ENCODE measurements at places on chromosomes 16 and 17.

GRCh38 chr17:79808763-79809529 lies 12.1 kb upstream of the CBX8 start:
- DNase-seq = no peak

DNA sequence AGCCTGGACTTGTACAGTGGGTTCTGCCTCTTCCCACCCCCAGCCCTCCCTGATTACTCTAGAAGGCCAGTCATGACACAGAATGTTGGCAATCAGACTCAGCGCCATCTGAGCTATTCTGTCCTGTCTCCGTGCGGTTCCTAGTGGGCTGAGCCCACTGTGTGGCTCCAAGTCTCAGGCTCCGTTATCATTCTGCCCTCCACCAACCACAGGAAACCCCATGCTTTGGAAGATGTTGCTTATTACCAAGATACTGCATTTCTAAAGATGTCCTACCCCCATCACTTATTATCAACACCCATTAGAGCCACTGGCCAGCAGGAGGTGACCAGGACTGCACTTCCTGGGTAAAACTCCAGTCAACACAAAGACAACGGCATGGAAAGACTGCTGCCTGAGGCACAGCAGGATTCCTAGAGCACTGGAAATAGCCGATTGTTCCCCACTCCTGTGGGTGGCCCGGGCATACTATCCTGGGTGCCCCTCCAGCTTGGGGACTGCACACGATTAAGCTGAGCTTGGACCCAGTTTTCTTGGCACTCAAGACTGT lies 133.6 kb downstream of the AATF start:
- no peak for DNase-seq

DNA sequence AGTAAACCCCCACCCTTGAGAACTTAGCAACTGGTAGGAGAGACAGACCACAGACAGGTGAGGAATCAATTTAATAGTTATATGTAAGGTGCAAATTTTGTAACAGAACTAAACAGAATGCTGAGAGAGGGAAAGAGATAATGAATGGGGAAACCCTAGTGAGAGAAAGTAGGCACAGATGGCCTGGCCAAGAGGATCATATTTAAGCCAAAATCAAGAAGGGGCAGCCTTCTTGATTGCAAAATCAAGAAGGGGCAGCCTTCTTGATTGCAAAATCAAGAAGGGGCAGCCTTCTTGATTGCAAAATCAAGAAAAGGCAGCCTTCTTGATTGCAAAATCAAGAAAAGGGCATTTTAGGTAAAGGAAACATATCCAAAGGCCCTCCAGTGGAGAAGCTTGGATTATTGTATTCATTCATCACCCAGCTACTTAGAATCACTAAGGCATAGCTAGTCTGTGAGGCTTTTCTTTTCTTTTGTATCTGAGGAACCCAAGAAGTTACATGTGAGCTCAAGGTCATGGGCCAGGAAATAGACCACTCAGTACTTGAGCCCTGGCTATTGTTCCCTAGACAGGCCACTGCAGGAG lies 190.6 kb downstream of the CYLD start:
- DNase-seq = no peak

- DNase-seq = no peak
These were observed 120.2 kb upstream of the CACNG3 start for GRCh38 chr16:24135624-24136565.

DNA sequence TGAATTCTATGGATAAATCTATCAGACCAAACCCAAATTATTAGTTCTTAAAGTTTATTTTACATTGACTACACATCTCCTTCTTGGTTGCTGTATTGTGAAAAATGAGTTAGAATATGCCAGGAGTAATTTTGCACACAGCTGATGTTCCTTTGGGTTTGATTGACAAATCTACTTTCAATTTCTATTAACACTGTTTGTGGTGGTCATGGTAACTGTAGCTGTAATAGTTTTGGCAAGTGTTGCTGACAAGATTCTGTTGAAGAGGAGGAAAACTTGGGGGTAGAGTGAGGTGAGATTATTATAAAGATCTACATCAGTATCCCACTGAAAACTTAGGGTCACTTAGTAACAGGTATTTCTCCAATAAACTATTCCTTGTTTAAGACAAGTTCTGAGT lies 30.3 kb downstream of the MRTFB start:
- no peak for DNase-seq

GRCh38 chr16:2963723-2964474 lies at the start of gene KREMEN2:
KREMEN2 (plus strand) TSS chr16:2964275; CDS start chr16:2964521, 246 bp downstream.
- DNase-seq = no peak

- DNase-seq = no peak
These were observed 42.4 kb upstream of the MMP2 start for GRCh38 chr16:55436587-55436986.

- DNase-seq = no peak
These were observed 35.6 kb downstream of the YPEL2 start for GRCh38 chr17:59366773-59367656.

DNA sequence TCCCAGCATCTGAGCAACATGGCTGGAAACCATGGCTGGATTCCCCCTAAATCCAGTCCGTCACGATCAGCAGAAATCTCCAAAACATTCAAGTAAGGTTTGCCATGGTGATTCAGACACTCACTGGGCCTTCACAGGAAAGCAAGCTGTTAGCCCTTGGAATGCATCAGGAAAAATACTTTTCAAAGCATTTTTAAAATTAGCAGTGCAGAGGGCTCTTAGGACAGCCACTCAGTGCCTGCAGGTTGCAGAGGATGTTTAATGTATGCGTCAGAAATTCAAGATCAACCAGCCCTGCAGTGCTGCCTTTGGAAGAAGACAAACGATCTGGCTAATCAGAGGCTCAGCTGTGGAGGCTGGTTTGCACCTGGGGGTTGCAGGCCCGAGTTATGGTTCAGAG lies 50.3 kb downstream of the FOXL1 start:
- DNase-seq = no peak

GRCh38 chr17:29686993-29687590 lies 64.4 kb upstream of the CORO6 start:
- DNase-seq = no peak

- no peak for DNase-seq
These were observed 54.4 kb upstream of the LGALS9 start for GRCh38 chr17:27576477-27577083.

- no peak for DNase-seq
These were observed 32.9 kb upstream of the SRSF1 start for GRCh38 chr17:58039975-58040374.

GRCh38 chr16:84700446-84701300 lies 873 bp downstream of the USP10 start:
- no peak for DNase-seq

GRCh38 chr16:85820604-85821372 lies 21.3 kb downstream of the COX4I1 start:
- DNase-seq = no peak

- no peak for DNase-seq
These were observed 123.9 kb downstream of the C16orf78 start for GRCh38 chr16:49497466-49497865.

- no peak for DNase-seq
These were observed 99.3 kb upstream of the C17orf78 start for GRCh38 chr17:37276475-37276874.

GRCh38 chr17:47099987-47100711 lies 88.9 kb downstream of the CDC27 start:
- DNase-seq = peak; percentile 74

DNA sequence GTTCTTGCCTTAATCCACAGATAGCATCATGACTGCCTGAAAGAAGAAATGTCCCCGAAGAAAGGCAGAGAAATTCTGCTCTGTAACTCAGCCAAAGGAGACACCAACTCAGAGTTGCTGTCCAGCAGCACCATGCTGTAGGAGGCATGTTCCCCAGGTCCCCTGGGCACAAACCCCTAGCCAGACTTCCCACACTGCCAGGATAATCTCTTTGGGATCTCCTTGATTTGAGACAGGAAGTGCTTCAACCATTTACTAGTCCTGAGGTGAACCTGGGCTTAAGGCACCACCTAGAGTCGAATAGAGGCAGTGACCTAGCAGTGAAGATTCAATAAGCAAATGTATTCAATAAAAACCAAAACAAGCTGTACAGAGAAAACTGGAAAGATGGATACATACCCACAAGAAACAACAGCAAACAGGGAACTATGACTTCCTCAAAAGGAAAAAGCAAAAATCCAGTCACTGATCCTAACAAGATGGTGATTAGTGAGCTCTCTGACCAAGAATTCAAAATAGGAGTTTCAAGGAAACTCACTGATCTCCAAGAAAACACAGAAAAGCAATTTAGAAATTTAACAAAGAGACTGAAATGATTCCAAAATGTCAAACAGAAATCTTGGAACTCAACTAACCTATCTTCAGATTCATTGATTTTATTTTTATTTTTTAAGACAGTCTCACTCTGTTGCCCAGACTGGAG lies 5.7 kb downstream of the OR4D2 start:
- DNase-seq = peak; percentile 3

DNA sequence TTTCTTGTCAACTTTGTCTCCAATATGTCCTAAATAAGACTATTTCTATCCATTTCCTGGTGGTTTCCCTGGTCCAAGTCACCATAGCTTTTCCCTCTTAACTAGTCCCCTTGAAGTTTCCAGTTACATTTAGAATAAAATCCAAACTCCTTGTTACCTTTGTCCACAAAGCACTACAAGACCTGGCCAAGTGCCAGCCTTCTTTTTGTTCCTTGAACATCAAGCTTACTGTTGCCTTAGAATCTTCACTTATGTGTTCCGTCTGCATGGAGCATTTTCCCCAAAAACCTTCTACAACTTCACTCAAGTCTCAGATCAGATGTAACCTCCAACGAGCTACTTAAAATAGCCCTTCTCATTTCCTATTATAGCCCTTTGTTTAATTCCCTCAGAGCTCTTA lies 101.4 kb downstream of the ITFG1 start:
- no peak for DNase-seq

DNA sequence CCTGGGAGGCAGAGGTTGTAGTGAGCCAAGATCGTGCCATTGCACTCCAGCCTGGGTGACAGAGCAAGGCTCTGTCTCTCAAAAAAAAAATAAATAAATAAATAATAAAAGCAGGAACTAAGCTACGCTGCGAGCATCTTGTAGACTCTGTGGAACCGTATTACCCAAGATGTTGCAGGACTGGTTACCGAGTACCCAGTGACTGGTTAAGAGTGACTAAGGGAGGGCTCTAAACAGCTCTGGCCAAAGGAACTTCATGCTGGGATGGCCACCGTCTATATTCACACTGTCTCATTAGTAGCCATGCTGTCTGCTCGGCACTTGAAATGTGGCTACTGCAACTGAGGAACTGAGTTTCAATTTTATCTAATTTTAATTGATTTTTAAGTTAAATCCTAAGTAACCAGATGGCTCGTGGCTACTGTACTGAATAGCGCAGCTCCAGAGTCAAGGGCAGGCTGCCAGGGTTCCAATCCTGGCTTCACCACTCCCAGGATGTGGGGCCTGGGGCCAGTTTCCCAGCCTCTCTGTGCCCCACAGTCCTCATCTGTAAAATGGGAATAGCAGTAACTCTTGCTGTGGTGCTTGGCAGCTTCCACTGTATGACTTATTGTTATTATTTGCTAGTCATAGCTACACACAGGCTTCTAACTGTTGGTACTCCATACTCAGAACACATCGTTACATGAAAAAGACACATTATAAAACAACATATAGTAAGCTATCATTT lies 3.0 kb downstream of the NTAN1 start:
- no peak for DNase-seq

DNA sequence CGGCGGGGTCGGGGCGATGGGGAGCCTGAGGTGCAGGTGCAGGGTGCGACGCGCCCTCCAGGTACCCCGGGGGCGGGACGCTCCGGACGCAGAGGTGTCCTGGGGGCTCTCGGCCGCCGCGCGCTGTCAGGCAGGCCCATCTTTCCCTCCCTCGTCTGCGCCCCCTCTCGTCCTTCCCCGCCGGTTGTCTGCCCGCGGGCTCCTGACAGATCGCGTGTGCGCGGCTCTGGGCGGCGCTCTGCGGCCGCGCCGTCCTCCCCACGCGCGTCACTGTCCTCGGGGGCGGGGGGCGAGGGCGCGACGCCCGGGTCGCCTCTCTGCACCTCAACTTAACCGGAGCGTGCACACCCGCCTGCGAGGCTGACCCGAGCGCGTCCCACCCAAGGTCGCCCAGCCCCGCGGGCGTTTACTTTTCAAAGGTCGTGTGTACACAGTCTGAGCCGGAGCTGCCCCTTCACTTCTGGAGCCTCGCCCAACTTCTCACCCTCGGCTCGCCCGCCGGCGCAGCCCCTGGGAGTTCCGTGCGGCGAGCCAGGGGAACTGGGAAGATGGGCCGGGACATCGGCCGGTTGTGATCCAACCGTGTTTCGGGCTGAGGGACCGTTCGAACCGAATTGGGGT lies 512 bp downstream of the AKAP1 start:
- no peak for DNase-seq

- DNase-seq = no peak
These were observed 4.0 kb downstream of the TAC4 start for GRCh38 chr17:49843774-49844350.

DNA sequence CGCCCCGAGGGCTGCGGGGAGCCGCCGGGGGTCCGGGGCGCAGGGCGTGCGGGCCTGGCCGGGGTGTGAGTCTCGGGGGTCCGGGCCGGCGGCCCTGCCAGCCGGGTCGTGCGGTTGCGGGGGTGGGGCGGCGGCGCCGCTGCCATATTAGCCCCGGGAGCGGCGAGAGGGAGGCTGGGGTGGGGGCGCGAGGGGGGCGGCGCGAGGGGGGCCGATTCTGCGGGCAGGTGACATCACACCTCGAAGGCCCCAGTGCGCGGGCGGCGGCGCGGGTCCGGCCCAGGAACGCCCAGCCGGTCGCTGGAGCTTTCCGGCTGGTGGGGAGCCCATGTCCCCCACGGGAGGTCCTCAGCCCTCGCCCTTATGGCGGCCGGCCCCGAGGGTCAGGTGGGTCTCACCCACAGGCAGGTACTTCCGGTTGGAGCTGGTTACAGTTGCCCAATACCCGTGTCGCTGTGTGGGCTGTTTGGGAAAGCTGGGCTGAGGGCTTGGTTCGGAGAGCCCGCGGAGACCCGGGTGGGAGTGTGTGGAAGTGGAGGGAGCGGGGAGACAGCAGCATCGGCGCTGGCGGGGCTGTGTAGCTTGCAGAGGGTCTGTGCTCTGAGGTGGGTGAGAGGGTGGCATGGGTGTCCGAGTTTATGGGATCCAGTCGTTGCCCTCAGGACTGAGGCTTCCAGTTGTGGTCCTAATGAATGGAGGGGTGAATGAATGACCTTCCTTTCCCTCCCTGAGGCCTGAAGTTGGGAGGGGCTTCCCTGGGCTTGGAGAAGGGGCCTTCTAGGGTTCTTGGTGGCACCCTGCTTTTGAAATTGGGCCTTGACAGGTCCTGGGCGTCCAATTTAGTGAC lies 804 bp downstream of the ATP6V0C start:
- no peak for DNase-seq

- no peak for DNase-seq
These were observed 21.4 kb downstream of the RPS6KB1 start for GRCh38 chr17:59914274-59914854.

GRCh38 chr16:27312580-27313421 lies 973 bp upstream of the IL4R start:
- DNase-seq = no peak

- no peak for DNase-seq
These were observed 4.4 kb downstream of the WFIKKN2 start for GRCh38 chr17:50839591-50840310.
